ENCODE measurements at places on chromosomes 3 and 15.

DNA sequence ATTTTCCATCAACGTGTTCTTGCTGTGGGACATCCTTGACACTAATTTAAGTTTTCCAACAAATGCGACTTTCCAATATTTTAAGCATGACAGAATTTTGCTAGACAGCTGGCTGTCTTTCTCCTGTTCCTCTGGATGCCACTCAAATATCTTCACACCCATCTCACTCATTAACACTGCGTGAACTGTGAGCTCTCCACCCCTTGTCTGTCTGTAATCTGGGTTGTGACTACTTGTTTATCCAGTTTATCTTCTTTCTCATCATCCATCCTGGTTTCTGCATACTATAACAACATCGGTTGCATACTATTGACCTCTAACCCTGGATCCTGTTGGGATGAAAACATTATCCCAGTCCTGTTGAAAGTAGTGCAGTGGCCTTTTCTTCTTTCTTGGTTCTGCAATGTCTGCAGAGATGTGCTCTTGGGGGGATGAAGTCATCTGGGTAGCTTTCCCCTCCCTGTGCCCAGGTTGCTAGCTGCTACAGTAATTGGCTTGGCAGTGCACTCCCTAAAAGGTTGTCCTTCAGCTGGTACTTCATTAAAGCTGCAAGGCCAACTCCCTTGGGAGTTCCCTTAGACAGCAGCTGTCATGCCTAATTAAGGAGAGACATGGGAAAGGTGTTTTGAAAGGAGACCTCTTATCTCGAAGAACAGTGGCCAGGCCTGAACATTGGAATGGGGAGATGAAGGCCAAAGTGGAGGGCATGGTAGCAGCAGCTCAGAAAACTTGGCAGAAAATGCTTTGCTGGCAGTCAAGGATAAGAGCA, 24.7 kb downstream of the KAT2B start:
- no peak for DNase-seq

DNA sequence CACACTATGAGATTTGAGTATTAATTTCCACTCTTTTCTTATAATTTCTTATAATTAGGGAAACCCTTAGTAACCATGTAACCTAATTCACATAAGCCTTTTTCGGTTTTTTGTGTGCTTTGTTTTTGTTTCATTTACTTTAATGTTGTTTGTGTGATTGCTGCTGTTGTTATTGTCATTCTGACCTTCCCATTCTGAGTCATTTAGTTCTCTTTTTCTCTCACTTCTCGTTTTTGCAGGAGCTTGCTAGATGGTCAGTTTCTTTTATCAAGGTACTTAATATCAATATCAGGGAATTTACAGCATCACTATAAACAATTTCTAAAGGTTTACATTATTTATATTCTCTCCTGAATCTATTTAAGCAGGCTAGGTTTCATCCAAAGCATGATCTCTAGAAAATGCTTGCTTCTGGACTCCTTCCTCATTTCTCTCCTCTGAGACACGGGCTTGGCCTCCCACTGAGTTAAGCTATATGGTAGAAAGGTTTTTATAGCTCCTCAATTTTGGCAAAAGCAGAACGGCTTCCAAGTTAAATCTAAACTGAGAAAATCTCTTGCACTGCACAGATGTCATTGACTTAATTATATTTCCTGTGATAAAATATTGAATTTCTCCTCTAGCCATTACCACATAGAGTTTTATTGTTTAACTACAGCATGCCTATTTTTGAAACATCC, 534.2 kb downstream of the NSUN3 start:
- DNase-seq: no peak

- DNase-seq: no peak
These were observed 19.1 kb upstream of the EPB42 start for GRCh38 chr15:43239732-43240491.

- no peak for DNase-seq
These were observed 64.3 kb downstream of the KLF13 start for GRCh38 chr15:31390777-31391486.
